ENCODE measurements at places on chromosomes 2 and 18.

GRCh38 chr18:79608069-79608468 lies 71.5 kb upstream of the CTDP1 start:
- no peak for DNase-seq

- DNase-seq, result no peak
Measured at GRCh38 chr2:239255218-239255617, 145.6 kb downstream of the HDAC4 start.

DNA sequence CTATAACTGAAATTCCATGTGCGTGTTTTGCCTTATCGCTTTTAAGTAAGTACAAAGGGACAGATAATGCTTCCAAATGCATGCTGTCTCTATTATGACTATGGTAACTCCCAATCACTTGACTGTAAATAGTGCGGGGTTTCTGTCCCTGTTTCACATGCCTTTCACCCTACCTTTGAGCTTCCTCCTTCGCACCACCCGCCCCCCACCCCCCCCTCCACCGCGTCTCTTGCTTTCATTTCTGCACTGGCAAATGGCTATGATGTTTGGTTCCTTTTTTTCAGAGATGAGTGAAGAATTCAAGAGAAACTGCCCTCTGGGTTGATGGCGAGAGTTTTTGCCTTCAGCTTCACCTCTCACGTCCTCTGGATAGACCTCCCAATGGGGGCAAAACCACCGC lies 25.0 kb upstream of the SPP2 start:
- DNase-seq, result peak; percentile 21

- DNase-seq, result no peak
Measured at GRCh38 chr2:15939556-15939853, 845 bp upstream of the MYCN start.

DNA sequence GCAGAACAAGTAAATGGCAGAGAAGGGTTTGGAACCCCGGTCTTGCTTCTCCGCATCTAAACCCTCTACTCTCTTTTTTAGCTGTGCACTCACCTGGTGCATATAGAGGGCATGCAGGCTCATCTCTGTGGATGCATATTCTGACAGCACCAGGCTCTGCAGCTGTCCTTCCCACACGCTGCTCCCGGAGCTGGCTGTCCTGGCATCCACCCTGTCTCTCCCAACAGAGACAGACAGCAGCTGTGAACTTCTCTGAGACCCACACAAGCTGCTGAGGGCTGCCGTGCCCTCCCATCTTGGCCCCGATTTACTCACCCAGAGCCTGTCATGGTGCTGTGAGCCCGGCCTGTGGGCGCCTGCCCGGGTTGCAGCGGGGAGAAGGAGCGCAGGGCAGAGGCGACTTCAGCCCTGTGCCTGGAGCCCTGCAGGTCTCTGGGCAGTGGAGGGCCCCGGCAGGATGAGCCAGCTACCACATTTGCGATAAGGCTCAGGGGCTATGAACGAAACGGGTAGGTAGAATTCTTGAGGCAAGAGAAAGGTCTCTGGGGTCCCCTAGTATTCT lies 3.3 kb upstream of the ABCB6 start:
- DNase-seq, result no peak

GRCh38 chr2:118130385-118130784 lies 42.1 kb downstream of the INSIG2 start:
- no peak for DNase-seq

DNA sequence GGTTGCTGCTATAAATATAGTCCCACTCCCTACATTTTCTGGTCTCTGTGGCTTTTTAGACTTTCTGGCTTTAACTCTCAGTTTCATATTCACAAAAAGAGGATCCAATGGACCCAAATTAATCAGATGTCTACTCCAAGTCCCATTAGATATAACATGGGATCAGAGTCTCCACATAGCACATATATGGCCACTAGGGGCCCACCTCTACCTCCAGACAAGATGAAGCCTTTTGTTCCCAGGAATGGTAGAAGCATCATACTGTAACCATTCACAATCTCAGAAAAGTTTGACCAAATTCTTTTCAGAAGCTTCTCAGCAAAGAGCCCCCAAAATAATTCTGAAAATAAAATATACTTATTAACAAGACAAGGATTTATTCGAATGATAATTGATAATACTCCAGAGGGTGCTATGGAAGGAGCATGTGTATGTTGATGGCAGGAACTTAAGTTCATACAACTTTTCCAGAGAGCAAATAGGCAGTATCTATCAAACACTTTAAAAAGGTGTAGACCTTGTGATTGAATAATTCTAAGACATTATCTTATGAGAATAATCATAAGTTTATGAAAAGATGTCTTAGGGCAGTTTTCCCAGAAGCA lies 382.3 kb upstream of the CRIM1 start:
- DNase-seq, result no peak

DNA sequence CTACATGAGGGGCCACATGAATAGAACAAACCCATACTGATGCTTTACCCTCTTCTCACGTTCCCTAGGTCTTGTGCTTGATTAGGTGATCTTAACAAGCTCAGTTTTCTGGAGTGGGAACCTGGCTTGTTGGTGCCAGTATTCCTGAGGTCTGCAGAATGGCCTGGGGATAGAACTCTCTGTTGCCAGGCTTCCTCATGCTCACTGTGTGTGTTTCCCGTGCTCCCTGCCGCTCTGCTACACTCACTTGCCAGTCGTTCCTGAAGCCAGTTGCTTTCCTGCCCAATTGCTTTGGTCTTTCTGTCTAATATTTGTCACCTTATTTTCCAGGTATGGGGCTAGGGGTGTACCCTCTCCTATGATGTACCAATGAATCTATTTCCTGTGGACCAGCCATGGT lies 2111.5 kb upstream of the PIK3C3 start:
- DNase-seq, result no peak

DNA sequence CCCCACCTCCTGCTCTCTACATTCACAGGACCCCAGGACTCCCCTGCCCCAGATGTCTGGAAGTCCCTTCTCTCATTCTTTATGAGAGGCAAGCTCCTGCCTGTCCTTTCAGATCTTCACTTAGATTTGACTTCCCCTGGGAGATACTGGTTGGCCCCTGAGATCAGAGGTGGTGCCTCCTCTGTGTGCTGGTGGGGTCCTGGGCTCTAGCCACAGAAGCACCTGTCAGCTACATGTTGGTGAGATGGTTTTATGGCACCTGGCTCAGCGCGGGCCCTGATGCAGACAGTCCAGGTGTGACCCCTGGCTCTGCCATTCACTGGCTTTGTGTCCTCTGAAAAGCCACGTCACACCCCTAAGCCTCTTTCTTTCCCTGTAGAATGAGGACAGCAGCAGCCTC lies 369.6 kb upstream of the ID2 start:
- DNase-seq, result no peak
